ENCODE measurements at places on chromosomes 2 and 18.

DNA sequence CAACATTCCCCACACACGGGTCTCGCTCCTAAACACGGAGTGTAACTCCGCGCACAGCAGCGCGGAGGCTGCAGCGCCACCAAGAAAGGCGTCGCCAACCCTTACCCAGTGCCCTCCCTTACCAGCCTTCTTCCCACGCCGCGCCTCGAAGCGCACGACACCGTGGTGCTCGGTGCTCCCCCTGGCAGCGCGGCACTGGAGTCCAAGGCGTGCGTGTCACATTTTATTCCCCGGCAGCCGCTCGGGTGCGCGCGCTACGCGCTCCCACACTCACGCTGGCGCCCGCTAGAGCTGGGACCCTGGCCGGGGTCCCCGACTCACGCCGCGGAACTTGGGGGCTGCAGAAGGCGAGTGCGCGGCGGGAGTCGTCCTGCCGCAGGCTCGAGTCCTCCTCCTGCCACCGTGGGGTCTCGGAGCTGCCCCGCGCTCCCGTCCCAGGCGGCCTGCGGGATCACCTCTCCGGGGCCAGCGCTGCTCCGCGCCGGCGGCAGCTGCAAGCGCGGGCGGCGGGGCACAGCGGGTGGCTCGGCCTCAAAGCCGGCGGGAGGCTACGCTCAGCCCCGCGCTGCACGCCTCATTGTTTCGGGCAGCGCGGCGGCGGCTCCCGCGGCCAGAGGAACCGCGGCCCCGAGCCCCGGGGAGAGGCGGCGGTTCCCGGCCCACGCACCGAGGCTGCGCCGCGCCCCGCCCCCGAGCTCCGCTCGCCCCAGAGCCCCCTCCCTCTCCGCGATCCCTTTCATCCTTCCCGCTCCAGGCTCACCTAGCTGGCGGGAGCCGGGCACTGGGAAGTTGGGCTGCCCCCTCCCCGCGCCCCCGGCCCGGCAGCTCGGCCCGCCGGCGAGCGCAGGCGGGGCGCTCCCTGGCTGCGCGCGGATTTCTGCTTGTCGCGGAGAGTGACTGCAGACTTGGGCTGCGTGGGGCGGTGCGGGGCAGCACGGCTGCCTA is at the start of gene ST6GAL2:
Gene ST6GAL2 (minus strand): TSS at position 197 of the 945 bp plus-strand sequence. CDS start 42,190 bp downstream, outside the sequence.
- no peak for DNase-seq

DNA sequence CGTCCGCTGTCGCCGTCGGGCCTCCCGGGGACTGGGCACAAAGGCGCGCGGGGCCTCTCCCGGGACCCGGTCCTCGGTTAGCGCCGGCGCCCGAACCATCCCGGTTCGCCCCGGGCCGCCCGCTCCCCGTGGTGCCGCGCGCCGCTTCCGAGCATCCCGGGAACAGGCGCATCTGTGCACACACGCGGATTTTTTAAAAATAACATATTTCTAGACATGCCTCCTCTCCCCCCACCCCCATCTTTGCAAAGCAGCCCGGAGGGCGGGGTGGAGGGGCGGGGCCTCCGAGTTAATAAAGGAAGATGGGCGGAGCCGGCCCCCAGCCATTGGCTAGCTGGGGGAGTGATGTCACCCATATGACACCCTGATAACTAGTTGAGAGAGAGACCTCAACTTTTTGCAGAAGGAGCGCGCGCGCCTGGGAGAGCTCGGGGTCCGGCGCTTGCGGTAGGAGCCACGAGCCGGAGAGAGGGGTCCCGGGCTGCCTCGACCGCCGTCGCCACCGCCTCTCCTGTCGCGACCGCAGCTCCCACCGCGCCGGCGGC is at the start of gene SOX11:
Gene SOX11 (plus strand): TSS at position 400 of the 545 bp plus-strand sequence. CDS start 338 bp downstream, outside the sequence.
- DNase-seq: no peak

DNA sequence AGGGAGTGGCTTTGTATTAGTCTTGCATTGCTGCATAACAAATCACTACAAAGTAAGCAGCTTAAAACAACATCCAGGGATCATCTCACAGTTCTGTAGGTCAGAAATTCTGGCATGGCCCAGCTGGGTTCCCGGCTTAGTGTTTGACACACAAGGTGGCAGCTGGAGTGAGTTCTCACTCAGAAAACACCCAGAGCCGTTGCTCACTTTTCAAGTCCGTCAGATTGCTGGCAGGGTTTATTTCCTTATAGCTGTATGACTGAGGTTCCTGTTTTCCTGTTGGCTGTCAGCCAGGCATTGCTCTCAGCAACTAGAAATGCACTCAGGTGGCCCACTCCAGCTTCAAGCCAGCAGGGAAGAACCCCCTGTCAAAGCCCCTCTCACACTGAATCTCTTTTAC is 324.1 kb downstream of the CCDC178 start:
- no peak for DNase-seq

DNA sequence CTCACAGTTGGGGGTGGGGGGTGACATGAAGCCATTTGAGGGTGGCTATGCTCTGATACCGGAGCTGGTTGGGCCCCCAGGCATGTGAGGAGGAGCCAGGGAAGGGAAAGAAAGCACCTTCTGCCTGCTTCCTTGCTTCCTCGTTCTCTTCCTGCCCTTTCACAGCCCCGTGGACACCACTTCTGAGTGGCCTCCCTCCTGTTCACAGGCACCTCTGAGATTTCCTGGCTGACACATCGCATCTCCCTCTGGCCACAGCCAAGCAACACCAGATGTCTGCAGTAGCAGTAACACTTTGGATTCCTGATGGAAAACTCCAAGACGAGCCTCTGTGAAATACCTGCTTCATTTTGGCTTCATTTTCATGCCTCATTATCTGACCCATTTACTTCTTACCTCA is 64.7 kb upstream of the ST3GAL5 start:
- DNase-seq: no peak

DNA sequence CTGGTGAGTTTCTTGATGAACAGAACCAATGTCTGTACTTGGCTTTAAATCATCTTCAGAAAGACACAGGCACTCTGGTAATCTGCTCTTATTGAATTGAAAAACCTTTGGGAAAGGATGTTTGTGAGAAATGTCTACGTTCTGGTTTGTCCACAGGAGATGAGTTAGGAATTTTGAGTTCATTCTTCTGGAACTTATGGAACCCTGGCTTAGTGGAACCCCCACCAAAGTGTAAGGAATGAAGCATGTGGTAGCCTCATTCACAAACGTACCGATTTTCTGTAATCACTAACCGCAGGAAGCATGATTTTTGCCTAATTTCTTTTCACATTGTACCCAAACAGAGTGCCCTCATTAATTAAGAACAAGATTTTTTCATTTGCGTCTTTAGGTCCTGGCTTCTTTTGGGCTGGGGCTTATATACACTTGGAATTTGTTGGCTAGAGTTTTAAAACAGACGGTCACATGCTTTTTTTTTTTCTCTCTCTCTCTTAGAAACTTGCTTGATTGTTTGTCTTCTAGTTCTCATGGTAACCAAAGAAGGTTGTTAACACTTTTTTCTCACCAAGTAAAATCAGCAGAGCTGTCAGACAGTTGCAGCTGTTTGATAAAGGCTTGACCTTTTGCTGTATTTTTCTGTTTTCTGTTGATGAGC is 314.1 kb upstream of the THUMPD2 start:
- no peak for DNase-seq

GRCh38 chr18:67151366-67151765 is 365.2 kb downstream of the DSEL start:
- DNase-seq: no peak

DNA sequence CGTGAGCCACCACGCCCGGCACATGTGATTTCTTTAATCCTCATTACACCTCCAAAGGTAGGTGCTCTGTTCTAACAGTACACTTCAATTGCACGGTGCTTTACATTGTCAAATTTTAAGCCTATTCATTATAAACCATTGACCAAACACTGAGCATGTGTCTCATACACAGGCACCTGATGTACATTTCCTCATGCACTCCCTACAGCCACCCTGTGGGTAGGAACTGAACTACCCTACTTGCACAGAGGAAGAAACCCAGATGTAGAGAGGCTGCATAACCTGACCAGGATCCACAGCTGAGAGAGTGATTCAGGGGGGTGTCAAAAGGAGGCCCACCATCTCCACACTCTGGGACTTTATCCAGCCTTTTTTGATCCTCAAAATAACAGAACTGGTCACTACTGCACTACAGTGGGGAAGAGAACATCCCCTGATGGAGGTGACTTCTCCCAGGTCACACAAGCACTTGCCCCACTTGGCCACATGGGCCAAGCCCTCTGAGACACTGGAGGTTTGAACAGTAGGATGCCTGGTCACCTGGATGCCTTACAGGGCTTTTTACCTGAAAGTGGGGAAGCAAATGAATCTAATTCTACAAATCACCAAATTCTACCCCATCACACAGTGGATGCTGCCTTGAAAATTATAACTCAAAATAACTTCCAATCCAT is 6.9 kb upstream of the DPYSL5 start:
- DNase-seq: peak; percentile 25

DNA sequence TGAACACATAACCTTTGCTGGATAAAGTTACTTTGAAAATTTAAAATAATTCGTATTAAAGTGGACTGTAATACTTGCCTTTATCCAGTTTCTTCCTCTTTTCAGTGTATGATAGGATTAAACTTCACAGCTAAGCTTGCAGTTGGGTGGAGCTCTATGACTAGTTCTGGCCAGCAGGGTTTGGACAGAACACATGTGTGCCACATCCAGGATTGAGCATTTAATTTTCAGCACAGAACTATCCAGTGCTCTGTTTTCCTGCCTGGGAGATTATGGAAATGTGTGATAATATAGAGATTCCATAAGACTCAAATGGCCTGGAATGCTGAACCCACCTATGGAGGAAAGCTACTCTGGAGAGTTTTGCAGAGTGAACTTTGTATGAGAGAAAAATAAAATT is 200.2 kb downstream of the OSR1 start:
- no peak for DNase-seq

DNA sequence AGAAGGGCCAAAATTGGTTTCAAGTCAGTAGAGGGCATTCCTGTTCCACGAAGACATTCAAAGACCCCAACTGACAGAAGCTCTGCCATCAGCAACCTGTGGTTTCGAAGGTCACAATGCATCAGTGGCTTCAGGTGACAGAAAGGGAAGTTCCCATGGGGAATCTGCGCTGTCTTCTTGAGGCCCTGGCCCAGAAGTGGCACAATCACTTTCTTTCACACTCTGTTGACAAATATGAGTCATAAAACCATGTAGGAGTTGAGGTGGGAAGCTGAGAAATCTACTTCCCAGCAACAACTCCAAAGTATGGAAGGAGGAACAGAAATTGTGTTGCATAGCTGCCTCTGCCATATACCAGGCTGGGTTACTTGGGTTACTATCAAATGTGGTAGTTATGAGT is 621.1 kb upstream of the FANCL start:
- DNase-seq: no peak

- peak; percentile 94 for DNase-seq
These were observed 119.3 kb upstream of the SIX2 start for GRCh38 chr2:45128580-45128997.

DNA sequence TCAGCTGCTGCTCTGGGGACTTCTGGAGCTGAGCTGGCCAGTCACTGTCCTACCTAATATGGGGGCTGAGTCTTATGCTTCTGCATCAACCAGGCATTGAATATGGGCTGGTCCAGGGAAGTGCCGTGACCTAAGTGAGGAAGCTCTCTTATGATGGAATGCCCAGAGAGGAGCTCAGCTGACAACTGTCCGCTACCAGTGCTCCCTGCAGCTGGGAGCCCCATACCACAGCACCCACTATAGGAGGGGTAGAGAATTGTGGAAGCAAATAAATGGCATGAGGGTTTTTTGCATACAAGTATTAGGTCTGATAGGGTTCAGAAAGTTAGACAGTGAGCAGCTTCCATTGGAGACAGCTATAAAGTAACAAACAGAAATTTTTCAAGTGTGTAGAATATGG is 4.5 kb downstream of the TIMM21 start:
- no peak for DNase-seq

GRCh38 chr2:21543630-21544029 is 419.9 kb downstream of the TDRD15 start:
- no peak for DNase-seq

DNA sequence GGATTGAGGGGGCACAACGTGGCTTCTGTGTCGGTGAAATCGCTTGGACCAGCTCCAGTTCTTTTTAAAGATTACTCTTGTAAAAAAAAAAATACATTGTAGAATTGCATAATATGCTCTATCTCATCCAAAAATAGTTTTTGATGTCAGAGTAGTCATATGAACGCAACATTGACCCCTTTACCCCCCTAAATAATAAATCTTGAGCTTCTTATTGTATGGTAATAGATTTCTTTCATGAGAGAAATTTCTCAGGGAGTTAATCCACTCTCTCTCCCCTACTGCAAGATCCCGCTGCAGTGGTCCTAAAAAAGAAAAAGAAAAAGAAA is 50.2 kb upstream of the PAIP2B start:
- DNase-seq: no peak

DNA sequence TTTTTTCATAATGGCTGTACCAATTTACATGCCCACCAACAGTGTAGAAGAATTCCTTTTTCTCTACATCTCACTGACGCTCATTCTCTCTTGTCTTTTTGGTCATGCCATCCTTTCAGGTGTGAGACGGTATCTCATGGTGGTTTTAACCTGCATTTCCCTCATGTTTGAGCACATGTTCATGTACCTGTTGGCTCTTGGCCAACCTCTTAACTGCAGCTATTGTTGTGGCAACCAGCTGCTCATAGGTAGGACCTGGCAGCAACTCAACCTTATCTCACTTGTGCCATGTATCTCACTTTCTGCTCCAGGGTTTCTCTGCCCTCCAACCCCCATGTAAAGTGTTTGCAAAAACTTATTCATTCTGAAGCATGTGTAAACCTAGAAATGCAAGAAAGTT is 167.5 kb downstream of the UPP2 start:
- DNase-seq: no peak

DNA sequence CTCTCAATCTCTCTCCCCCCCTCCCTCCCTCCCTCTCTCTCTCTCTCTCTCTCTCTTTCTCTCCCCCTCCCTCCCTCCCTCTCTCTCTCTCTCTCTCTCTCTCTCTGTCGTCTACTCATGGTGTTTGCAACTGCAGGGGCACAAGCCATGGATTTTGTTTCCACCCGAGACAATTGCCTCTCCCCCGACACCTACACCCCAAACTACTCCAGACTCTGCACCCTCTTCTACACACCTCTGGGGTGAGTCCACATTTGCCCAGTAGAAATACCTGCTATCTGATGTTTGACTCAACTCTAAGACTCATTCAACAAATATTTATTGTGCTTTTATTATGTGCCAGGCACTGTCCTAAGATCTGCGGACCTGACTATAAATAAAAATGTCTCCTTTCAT is 93.7 kb downstream of the TMEM17 start:
- DNase-seq: no peak

GRCh38 chr2:205166745-205167144 is 515.6 kb upstream of the NRP2 start:
- no peak for DNase-seq
